ENCODE measurements at places on chromosomes 4 and X.

DNA sequence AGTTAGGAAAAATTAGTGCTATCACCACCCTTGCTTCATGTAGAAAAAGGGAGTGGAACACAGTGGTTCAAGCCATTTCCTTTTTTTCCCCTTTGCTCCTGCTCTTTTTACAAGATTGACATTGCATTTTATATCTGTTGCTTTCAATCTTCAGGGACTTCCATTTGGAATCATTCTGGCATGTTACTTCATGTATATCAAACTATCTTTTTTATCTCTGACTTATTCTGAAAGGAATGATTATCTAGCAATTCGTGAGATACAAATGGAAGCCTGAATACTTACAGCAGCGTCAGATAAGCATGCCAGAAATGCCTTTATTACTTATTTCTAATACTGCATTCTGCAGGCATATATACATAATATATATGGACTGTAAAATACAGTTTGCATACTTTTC is 20.4 kb downstream of the ADGRL3 start:
- ATAC-seq: no peak

DNA sequence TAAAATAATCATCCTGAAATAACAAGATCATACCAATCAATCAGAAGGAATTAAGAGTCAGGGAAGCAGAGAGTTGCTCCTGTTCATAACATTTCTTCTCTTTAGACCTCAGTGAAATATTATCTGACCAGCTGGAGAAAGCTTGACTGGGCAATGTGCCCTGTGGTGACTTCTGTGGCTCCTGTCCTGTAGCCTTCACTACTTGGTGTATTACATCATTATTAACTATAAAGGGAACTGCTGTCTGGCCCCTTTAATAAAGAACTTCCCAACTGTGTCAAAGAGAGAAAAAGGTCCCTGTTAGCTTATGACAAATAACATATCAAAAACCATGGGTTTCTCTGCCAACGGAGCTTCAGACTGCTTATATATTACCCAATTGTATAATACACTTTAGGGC is 18.0 kb downstream of the OPHN1 start:
- no peak for ATAC-seq

- ATAC-seq: no peak
These were observed 198.3 kb upstream of the FAT4 start for GRCh38 chr4:125116431-125116830.

GRCh38 chrX:153433161-153433680 is 12.6 kb downstream of the TREX2 start:
- ATAC-seq: no peak

- ATAC-seq: no peak
These were observed 85.5 kb downstream of the TACR3 start for GRCh38 chr4:103634236-103634635.

DNA sequence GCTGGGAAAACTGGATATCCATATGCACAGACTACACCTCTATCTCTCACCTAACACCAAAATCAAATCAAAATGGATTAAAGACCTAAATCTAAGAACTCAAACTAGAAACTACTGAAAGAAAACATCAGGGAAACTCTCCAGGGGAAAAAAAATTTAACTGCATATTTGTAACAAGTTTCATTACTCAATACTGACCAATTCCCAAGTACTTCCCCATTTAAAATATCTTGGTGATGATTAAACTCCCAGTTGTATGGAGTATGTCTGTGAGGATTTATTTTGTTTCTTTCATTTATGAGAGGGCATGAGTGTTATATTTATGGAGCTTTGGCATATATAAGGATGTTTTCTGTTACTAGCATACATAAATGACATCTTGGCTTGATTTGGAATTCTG is 112.3 kb upstream of the IL15 start:
- ATAC-seq: no peak

DNA sequence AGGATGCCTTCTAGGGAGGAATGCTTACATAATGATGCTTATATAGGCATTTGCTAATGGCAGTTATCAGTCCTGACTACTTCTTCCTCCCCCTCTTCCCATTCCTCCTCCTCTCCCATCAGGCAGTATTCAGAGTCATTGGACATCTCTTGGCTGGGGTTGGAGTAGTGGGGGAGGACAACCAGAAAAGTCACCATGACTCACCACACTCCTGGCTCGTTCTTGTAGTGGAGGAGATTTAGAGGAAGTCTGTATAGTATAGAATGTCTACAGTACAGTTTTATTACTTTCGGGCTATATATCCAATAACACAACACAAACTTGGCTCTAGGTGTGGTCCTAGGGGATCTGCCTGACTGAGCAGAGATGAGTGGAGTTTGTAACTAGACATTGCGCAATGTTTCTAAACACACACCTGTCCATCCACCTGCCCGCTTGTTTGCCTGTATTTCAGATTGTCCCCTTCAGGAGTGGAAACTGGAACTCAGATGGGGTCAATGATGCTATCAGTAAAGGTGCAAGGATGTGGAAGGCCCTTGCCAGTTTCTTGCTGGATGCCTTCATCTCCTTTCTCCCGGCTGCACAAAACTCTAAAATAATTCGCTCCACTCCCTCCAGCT is 27.9 kb upstream of the KIAA1210 start:
- ATAC-seq: no peak

GRCh38 chr4:112061207-112061817 is 83.9 kb upstream of the FAM241A start:
- ATAC-seq: no peak

GRCh38 chr4:165726831-165727230 is 146.2 kb upstream of the TLL1 start:
- ATAC-seq: no peak

- ATAC-seq: no peak
These were observed 376.4 kb upstream of the NOCT start for GRCh38 chr4:138639018-138639741.

- no peak for ATAC-seq
These were observed 86.8 kb downstream of the ZNF718 start for GRCh38 chr4:211033-211511.

- ATAC-seq: no peak
These were observed 10.4 kb downstream of the DCTD start for GRCh38 chr4:182906786-182907185.

DNA sequence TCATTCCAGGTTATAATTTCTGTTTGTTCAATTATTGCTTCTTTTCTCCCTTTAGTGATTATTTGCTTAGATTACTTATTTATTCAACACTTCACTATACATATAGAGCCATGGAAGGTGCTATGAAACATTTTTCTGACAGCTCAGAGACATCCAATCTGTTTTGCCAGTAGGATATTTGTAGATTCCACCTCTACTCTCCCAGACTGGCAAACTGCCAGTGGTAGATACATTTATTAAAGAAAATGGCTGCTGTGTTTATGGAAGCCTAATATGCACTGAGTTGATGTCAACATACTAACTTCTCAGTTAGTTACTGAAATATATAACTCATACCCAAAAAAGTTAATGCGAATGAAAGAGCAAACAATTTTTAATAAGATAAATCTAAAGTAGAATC is 348.6 kb downstream of the TRAM1L1 start:
- no peak for ATAC-seq

DNA sequence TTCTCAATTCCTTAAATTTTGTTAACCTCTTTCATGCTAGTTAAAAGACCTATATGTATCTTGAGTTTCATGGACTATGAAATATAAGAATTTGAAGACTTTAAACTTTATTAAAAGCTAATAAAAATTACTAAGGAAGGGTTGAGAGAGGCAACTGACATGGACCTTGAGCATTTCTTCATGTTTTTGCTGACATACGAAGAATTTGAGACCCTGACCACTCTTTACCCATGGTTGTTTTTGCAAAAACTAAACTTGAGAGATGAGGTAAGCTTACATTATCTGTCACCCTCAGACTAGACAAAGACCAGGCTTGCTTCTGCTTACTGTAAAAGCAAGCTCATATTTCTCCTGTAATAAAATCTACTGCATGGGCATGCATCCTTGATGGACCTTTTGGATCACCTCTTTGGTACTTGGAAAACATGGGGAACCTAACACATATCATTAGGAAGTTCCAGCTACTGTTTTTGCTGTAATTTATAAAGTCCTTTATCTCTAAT is 338.2 kb upstream of the PABPC4L start:
- ATAC-seq: no peak

GRCh38 chrX:43573441-43574015 is 82.6 kb upstream of the MAOA start:
- no peak for ATAC-seq

DNA sequence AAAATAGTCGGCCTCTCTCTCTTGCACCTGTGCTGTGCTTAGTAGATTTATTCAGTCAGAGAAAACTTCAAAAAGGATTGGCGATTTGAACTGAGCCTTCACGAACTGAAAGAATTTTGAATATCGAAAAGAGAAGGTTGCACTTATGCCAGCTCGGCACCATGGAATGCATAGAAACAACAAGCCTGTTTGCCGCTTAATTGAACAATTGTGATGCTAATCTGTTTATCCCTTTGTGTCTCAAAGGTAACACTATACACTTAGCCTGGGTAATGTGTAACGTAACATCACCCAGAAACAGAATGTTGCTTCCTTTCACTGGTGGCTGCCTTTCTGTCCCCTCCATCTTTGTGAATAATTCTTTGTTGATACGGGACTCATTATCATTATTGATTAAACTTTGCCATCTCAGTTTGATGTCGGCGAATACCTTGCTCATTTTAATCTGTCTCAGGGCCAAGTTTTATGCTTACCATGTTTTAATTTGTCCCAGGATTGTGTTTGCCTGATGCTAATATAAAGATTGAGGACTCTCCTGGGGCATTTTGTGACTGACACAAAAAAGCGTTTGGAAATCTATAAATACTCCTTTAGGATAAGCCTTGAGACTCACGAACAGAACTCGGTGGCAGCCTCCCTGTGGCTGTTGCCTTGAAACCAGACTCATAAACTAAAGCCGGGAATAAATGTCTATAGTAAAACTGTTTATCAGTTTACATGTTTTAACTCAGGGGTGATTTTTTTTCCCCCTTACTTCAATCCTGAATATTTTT is 400.5 kb downstream of the RAPGEF2 start:
- no peak for ATAC-seq

DNA sequence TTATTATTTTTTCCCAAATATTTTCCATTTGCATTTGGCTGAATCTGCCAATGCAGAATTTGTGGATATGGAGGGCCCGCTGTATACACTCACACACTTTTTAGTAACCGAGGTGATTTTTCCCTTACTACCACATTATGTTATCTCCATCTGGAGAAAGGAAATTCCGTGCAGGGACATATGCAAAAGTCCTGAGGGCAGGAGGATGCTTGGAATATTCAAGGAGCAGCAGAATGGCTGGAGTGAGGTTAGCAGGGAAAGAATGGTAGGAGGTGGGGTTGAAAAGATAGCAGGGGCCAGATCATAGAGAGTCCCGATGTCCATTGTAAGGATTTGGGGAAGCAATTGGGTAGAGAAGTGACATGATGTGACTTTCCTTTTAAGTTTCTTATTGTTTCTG is 11.5 kb upstream of the RNF212 start:
- ATAC-seq: no peak

GRCh38 chr4:95638920-95639501 is 90.2 kb upstream of the UNC5C start:
- ATAC-seq: no peak

DNA sequence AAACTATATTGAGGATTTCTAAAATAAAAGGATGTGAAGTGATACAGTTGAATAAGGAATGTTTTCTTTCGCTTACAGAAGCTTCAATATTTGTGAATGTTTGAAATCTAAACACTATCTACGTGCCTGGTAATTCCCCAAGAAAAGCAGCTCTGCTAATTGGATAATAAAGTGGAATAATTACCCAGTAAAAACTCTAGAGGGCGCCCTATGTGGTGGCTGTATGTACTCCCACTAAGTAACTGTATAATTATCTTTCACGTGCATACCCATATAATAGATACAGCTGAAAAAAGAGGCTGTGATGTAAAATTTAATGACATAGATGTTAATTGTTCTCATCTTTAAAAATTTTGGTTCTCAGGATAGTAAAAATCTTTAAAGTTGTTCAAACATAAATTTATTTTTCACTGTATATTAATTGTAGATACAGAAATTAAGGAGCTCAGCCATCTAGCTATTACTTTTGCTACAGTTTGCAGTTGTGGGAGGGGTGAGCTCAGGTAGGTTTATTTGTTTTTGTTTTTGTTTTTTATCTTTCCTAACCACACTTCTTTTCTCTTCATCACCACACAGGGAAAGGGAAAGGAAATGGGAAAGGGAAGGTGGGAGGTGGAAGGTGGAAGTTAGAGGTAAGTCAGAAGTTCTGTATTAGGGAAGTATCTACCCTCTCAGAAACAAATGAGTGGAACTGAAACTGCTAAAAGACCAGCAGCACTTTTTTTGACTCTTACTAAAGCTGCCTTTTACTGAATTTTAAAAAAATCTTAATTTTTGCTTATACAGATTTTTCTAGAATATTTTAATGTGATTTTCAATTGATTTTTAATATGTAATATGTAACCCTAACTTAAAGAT is 151.7 kb upstream of the RPS6KA6 start:
- no peak for ATAC-seq

- no peak for ATAC-seq
These were observed 48.3 kb upstream of the TMEM150C start for GRCh38 chr4:82610041-82610440.

DNA sequence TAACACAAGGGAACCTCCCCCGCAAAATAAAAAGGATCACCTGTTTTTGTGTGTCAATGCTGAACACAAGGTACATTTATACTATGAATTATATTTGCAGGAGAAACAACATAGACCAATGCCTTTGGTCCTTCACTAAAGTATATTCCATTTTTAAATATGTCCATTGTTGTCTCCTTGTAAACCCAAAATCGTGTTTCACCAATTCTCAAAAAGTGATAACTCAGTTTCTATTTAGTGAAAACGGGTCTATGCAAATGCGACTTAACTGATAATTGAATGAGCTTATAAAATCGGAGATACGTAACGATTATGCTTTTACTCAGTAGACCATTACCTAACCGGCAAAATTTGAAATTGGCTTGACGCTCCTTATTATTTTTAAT is 2.1 kb downstream of the BRWD3 start:
- ATAC-seq: no peak

- ATAC-seq: no peak
These were observed 1.5 kb downstream of the GIMD1 start for GRCh38 chr4:106367072-106367471.

- no peak for ATAC-seq
These were observed 152.0 kb upstream of the EDNRA start for GRCh38 chr4:147328756-147329446.

- ATAC-seq: no peak
These were observed 1.7 kb downstream of the ZNF81 start for GRCh38 chrX:47838361-47838760.

GRCh38 chrX:30212172-30212571 is 3.2 kb upstream of the MAGEB2 start:
- no peak for ATAC-seq

Measured in activated CD4-positive, CD25-positive, alpha-beta regulatory T cell treated with anti-CD3 and anti-CD28 coated beads, Interleukin-2, amount 50 U/mL, for 24 hours (primary cell).